ENCODE measurements at places on chromosomes 7 and 10.

DNA sequence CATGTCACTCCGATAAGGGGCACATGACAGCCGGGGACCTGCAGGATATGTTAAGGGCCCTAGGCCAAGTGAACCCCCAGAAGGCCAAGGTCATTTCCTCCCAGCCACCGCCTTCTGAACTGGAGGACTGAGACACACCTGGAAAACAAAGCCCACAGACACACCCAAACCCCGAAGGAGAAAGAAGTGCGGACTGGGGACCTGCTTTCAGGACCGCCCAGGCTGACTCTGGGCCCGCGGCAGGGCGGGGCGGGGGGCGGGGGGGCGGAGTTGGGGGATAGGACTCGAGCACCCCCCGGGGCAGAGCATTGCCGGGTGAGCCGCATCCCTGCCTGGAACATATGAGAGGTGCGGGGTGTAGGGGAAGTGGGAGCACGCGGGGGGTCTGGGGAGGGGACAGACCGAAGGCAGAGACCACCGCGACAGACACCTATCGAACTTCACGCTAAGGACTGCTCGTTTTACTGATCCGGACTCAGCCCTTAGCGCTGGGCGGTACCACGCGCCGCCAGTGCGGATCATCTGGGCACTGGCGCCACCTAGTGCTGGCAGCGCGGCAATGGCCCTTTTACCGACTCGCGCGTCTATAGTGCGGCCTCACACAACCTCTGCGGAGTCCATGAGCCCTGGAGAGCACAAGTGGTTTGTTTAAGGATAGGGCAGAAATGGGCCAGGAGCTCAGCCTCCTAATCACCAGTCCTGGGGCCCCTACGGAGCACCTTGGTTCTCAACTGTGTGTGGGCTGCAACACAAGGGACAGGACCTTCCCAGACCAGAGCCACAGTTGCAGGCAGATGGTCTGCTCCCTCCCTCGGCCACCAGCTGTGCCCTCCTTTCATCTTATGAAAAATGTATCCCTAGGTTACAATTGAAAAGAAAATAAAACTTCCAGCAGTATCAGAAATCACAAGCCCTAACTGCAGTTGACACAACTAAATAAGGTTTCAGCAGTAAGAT lies 157.6 kb downstream of the HERPUD2 start:
- peak; percentile 80 for DNase-seq

GRCh38 chr10:64265961-64266360 lies 744.8 kb downstream of the REEP3 start:
- no peak for DNase-seq

DNA sequence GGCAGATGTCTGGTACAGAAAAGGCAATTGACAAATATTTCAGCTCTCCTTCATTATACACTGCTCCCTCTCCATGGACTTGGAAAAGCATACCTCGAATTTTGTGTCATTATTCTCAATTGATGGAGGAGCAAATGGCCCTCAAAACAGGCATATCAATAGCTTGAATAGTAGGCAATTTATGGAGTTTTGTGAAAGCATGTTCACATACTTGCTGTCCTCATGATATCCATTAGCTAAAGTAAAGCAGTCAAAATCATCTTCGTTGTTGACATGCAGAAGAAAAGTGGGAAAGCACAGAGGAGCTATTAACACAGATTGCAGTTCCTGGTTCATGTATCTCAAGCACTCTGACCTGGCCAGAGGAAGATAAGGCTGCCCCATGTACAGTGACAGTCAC lies 472.8 kb downstream of the CCSER2 start:
- DNase-seq: no peak

DNA sequence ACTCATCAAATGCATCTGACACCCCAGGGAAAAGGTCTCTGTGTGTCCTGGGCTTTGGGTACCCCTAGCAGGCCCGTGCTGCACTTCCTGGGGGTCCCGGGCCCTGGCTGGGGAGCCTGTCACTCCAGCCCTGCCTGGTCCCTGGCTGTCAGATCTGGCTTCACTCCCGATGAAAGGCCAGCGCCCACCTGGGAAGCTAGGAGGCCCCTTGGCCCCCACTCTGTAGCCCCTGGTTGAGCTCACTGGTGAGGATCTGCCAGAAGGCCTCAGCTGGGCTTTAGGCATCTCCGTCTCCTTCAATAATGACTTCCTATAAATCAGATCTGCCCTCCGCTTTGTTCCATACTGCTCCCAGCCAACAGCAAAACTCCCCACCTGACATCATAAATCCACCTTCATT lies 64.0 kb downstream of the GOLGA7B start:
- DNase-seq: no peak

DNA sequence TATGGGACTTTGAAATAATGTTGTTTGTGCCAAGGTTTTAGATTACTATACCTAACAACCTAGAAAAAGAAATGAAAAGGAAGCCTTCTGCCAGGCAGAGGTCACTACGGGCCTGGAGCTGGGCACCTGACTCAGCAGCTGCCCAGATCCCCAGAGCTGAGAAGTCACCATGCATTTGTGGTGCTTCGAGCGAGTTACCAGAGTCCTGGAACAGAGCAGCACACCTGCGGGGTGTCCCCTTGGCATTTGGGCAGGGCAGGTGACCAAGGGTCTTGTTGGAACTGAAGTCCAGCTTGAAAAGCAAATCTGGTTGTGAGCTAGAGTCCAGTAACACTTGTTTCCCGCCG lies 25.5 kb downstream of the EGFR start:
- no peak for DNase-seq

DNA sequence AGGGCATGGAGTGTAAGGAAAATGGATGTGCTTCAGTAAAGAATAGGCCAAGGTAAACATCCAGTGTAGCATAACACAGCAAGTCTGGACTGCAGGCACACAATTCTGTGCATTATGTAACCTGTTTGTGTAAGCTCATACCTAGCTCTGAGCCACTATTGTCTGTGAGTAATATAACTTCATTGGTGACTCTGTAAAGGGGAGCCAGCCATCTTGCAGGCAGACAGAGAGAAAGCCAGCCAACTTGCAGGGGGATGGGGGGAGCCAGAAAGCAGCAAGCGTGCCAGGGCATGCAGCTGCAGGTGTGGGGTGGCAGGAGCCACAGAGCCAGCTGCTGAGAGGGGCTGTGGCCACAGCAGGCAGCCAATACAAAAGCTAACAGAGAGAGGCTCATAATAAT lies 449.2 kb downstream of the IPMK start:
- no peak for DNase-seq

DNA sequence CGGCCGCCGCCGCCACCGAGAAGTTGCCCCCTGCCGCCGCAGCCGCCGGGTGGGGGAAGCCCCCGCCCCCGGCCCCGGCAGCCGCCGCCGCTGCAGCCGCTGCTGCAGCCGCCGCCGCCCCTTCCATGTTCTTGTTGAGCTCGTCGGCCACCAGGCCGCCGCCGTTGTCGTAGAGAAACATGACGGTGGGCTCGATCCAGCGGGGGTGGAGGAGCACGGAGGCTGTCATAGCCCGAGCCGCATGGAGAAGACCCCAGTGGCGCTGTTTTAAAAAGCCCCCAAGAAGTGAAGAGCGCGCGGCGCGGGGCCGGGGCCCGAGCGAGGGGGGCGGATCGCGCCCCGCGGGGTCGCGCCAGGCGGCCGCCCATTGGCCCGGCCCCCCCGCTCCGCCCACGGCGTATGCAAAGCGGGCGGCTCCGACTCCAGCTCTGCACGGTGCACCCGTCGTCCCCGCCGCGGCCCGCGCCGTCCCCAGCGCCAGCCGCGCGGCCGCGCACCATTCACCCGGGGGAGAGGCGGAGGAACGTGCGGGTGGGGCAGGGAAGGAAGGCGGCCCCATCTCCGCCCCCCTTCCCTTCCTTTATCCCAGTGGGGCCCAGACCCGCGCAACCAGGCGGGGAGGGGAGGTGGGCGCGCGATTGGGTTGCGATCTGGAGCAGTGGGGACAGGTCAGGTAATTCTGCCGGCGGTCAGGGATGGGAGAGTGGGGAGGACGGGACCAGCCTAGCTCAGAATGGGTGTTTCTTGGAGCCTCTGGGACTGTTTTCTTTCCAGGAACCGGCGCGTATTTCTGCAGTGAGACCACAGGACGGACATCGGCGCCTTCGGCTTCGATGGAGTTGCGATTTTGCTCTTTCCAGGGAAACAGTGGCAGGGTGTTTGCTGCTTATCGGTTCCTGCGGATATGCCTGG lies at the start of gene HOXA13:
Gene HOXA13 (minus strand): TSS at position 243 of the 912 bp plus-strand sequence. CDS start 14 bp downstream, at position 229.
- peak; percentile 71 for DNase-seq

DNA sequence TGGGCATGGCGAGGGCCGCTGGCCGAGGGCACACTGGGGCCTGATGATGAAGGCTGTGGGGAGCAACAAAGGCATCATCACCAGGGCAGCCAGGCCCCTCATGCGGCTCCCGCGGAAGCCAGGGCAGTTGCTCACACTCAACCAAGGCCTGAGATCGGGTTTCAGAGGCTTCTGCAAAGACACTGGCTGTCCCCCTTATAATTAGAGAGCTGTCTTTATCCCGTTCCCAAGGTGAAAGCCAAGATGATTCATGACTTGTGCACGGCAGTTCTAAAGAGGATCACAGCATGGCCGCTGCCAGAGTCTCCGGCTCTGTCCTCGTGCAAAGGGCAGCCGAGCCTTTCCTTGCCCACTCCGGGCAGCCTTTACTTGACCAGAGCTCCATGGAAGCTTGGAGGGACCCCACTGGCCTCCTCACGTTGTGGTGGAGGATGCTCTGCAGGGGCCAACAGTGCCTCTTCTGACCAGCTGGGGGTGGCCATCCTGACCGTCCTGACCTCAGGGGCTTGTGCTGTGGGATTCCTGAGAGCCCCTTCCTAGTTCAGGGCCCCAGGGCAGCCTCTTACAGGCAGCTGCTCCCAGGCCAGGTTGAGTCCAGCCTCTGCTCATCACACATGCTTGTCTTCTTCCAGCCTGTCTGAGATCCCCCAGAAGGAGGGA lies 82.3 kb downstream of the PRKAG2 start:
- peak; percentile 48 for DNase-seq

DNA sequence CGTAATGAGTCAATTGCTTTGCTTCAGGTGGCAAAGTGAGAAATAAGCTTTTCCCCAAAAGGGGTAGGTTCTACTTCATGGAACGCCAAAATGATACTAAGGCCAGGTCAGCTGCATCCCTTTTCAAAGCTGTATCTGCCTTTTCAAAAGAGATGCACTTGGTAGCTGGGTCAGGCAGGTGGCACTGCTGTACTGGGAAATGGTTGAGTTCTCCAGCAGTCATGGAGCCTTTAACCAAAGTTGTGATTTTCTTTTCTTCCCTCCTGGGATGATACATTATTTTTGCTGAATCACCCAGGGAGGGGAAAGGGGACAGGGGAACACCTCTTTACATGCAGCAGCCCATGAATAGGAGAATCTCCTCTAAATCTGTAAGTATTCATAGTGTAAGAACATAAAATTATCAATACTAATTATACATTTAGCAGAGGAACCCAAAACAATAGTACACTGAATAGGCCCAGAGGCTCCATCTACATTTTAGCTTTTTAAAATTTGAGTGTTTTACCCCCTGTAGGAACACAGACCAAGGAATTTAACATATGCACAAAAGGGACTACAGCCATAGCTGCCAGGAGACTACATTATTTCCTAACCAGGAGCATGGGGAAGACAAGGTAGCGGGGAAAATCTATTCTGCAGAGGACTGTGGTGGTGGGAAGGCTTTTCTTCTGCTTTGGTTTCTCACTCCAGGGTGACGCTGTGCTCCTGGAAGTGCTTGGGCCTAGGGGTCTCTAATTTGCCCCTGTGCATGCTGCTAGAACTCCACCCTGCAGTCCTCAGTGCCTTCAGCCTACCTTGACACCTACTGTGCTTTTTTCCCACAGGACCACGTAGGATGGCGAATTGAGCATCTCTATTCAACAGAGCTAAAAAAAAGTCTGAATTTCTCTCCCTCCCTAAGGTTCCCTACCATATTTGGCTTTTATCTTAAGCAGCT lies 6.4 kb upstream of the GPR22 start:
- peak; percentile 66 for DNase-seq

DNA sequence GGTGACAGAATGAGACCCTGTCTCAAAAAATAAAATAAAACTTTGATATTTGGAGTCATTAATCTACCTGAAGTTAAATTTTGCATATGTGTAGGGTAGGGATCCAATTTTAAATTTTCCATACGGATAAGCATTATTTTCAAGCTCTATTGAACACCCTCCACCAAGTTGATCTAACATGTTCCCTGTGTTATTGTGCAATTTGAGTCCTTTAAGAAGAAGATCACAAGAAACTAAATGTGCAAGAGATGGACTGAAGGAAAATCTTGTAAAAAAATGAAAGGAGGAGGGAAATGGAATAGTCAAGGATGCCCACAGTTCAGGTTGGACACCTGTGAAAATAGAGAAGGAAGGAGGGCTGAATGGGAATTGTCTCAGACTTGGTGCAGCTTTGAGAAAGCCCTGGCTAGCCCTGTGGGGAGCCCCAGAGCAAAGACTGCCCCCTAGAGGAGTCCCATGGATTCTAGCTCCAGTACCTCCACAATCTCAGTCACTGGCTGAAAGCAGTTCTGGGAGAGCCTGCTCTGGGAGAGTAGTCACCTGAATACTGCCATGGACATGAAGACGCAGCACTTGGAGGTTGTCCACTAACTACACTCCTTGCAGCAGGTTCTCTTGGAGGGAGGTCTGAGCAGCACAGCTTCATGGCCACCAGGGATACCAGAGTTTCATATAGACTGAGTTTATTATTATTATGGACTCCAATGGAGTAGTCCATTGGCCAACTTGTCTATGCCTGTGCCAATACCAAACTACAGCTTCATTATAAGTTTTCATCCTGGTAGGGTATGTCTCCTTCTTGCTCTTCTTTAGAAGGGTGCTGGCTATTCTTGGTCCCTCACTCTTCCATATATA lies 5.7 kb upstream of the TIAL1 start:
- DNase-seq: no peak

DNA sequence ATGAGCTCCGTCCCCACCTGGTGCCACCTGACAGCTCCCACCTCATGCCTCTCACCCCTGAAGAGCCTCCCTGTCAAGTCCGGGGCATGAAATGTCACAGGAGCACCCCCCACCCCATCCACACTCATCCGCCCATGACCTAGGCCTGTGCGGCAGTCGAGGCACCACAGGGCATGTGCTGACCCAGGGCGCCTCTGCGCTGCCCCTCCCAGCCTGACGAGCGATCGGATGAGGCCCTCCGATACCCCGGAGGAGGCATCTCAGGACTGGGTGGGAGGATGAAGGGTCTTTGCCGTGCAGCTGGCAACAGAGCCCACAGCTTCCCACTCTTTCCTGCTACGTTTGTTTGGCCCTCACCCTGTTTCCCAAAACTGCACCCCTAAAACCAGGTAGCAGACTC lies 184.4 kb upstream of the TCERG1L start:
- no peak for DNase-seq

DNA sequence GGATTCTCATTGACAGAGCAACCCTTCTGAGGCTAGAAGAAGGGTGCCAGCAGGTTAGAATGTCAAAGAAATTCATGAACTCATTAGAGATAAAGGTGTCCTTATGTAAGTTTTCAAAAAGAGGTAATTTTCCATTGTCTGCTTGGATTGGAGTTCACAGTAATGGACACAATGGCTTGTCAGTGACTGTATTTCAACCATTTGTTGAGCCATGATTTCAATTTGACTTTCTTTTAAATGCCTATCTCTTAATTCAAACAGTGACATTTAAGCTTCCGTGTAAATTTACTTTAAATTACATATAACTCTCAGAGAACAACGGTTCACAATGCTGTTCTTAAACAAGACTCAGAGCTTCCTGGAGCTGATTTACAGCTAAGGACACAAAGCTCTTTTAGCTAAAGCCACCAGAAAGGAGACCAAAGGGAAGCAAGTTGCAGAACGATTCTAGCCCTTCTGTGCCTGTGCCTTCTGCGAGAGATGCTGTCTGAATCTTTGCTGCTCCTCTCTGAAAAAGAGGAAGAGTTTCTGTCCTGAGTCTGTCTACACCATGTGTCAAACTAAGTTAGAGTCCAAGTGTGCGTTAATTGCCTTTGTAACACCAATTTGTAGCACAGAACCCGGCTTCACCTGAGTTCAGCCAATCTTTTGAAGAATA lies 42.2 kb upstream of the PFKP start:
- no peak for DNase-seq
